ENCODE measurements at places on chromosomes 6 and 20.

DNA sequence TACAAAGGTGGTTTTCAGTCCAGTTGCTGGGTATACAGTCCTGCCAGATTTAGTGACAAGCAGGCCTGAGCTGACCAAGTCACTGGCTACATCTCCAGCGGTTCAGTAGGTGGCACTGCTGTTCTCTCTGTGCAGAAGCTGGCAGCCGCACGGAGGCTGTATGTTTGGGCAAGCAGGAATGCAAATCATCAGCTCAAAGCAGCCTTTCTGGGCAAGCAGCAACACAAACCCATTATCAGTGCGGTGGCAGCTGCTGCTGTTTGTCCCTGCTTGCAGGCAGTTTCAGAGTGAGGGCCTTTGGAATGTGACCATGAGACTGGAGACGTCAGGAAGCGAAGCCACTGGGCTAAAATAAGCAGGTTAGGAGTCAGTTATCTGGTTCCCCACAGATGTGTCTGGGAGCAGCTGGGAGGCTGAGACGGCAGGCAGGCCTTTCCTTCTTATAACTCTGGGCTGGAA is 72.5 kb downstream of the TXLNB start:
- H3K27me3 ChIP-seq, result no peaks in the 10 kb centered on the region
- peak overlapping the region; percentile 31 for H3K27ac ChIP-seq
- H3K4me3 ChIP-seq, result no peak overlapping the region
- peak; percentile 66 for DNase-seq
- no peaks in the 10 kb centered on the region for H3K36me3 ChIP-seq
- peaks cover 6% of the 10 kb centered on the region for H3K4me1 ChIP-seq

- H3K4me3 ChIP-seq, result no peak overlapping the region
- H3K27me3 ChIP-seq, result no peaks in the 10 kb centered on the region
- H3K36me3 ChIP-seq, result peaks cover 12% of the 10 kb centered on the region
Measured at GRCh38 chr6:45477790-45478189, 100.1 kb upstream of the SUPT3H start.

GRCh38 chr6:53391170-53391569 is 42.4 kb upstream of the ELOVL5 start:
- no peak for DNase-seq
- no peak overlapping the region for H3K27ac ChIP-seq
- no peaks in the 10 kb centered on the region for H3K4me1 ChIP-seq
- H3K36me3 ChIP-seq, result no peaks in the 10 kb centered on the region

DNA sequence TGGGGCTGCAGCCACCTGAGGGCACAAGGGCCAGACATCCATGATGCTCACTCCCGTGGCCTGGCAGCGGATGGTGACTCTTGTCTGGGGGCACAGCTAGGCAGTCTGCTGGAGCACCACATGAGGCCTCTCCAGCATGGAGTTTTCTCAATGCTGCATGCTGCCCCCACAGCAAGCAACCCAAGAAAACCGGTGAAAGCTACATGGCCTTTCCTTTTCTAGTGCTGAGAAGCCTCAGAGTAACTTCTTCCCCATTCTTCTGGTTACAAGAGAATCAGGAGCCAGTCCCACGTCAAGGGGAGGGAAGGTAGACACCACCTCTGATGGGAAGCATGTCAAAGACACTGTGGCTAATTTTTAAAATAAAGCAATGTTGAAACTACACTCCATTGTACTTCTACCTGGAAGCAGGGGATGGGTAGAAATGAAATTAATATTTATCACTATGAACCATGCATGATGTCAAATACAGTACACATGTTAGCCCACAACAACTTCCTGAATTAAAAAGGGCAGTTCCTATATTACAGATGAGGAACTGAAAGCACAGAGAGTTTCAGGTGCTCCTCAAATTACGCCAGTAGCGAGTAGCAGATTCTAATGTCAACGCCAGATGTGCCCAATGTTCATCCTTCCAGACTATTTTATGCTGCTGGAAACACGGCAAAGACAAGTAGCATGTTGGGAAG is 101.5 kb downstream of the LAMP5 start:
- H3K4me3 ChIP-seq, result no peak overlapping the region
- no peak for DNase-seq
- no peaks in the 10 kb centered on the region for H3K36me3 ChIP-seq
- H3K27me3 ChIP-seq, result peaks cover 26% of the 10 kb centered on the region
- peaks cover 6% of the 10 kb centered on the region for H3K4me1 ChIP-seq

DNA sequence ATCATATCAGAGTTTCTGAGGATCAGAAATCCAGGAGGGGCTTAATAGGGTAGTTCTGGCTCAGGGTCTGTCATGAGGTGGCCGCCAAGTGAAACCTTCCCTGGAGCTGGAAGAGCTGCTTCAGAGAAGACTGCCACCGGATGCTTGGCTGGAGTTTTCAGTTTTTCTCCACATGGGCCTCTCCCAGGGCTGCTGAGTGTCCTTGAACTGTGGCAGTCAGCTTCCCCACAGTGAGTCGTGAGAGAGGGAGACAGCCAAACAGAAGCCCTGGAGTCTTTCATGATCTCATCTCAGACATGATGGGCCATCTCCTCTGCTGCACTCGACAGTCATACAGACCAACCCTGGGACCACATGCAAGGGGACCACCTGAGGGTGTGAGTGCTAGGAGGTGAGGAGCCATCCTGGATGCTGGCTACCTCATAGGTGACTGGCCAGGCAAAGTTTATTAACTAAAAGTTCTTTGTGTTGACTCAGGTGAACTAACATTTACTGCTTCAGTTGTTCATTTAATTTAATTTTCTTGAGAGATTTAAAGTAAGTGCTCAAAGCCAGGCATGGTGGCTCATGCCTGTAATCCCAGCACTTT is 71.5 kb downstream of the SHLD1 start:
- no peak overlapping the region for H3K27ac ChIP-seq
- no peaks in the 10 kb centered on the region for H3K36me3 ChIP-seq
- DNase-seq, result peak; percentile 45
- H3K4me1 ChIP-seq, result no peaks in the 10 kb centered on the region
- H3K4me3 ChIP-seq, result no peak overlapping the region
- no peaks in the 10 kb centered on the region for H3K27me3 ChIP-seq

DNA sequence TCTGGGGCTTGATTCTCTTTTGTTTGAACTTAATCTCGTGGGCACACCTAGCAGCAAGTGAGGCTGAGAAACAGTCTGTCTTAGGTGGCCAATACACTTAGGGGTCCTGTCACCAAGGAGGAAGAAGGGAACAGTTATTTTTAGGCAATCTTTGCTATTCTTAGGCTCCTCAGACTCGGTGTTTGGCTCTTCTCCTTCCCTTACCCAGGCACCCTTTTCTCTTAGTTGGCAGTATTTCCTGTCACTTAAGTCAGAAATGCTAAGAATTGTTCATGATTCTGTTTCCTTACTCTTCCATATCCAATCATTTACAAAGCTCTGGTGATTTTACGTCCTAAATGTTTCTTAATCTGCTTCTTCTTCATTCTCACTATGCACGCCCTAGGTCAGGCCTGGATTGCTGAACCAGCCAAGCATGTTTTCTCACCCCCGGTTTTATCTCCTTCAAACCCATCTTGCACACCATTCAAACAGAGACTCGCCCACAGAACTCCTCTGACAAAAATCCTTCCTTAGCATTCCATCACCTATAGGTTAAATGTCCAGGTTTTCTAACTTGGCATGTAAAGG is 45.2 kb upstream of the TMEM217 start:
- peaks cover 31% of the 10 kb centered on the region for H3K36me3 ChIP-seq
- peaks cover 1% of the 10 kb centered on the region for H3K4me1 ChIP-seq
- H3K4me3 ChIP-seq, result no peak overlapping the region
- no peaks in the 10 kb centered on the region for H3K27me3 ChIP-seq
- H3K27ac ChIP-seq, result no peak overlapping the region

DNA sequence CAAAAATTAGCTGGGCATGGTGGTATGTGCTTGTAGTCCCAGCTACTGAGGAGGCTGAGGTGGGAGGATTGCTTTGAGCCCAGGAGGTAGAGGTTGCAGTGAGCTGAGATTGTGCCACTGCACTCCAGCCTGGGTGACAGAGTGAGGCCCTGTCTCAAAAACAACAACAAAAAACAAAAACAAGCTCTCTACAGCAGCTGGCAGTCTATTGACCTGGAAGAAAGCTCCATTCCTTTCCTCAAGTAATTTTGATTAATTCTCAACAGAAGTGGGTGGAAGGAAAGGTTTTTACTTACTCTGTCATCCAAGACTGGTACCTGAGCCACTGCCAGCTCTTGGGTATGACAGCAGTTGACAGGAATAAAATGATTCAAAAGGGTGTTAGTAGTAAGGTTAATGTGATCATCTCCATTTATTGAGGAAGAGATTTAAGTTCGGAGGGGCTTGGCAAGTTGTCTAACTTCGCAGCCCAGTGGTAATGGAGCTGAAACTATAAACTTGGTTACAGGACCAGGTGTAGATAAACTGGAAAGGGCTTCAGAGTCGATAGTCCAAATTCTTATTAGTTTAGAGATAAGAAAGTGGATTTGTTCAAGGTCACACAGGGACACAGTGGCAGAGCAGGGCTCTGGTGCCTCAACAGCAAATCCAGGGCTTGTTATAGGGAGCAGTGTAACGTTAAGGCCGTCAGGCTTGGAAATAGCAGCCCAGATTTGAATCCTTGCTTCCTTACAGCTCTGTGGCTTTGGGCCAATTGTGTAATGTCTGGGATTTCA is 14.8 kb downstream of the SRSF3 start:
- H3K4me1 ChIP-seq, result peaks cover 27% of the 10 kb centered on the region
- H3K36me3 ChIP-seq, result peaks cover 71% of the 10 kb centered on the region
- H3K27me3 ChIP-seq, result no peaks in the 10 kb centered on the region
- no peak for DNase-seq

- no peak for DNase-seq
- no peaks in the 10 kb centered on the region for H3K27me3 ChIP-seq
- no peaks in the 10 kb centered on the region for H3K4me1 ChIP-seq
Measured at GRCh38 chr6:99151634-99152346, 197.7 kb downstream of the FAXC start.

GRCh38 chr20:16528078-16528477 is 45.2 kb downstream of the KIF16B start:
- no peaks in the 10 kb centered on the region for H3K36me3 ChIP-seq
- peak; percentile 72 for DNase-seq
- H3K4me3 ChIP-seq, result peak overlapping the region; percentile 23
- peaks cover 30% of the 10 kb centered on the region for H3K4me1 ChIP-seq
- peak overlapping the region; percentile 86 for H3K27ac ChIP-seq

GRCh38 chr6:7446619-7447325 is 57.2 kb downstream of the RIOK1 start:
- no peaks in the 10 kb centered on the region for H3K27me3 ChIP-seq
- H3K36me3 ChIP-seq, result no peaks in the 10 kb centered on the region
- peak; percentile 66 for DNase-seq
- peaks cover 22% of the 10 kb centered on the region for H3K4me1 ChIP-seq
- no peak overlapping the region for H3K27ac ChIP-seq
- H3K4me3 ChIP-seq, result no peak overlapping the region

GRCh38 chr6:140641412-140641811 is 1267.0 kb upstream of the CITED2 start:
- H3K4me3 ChIP-seq, result no peak overlapping the region
- H3K36me3 ChIP-seq, result no peaks in the 10 kb centered on the region
- no peak for DNase-seq
- no peaks in the 10 kb centered on the region for H3K27me3 ChIP-seq
- no peak overlapping the region for H3K27ac ChIP-seq

- peak; percentile 86 for DNase-seq
- H3K27me3 ChIP-seq, result no peaks in the 10 kb centered on the region
- peak overlapping the region; percentile 70 for H3K4me3 ChIP-seq
- no peaks in the 10 kb centered on the region for H3K36me3 ChIP-seq
- H3K4me1 ChIP-seq, result peaks cover 6% of the 10 kb centered on the region
Measured at GRCh38 chr6:27617700-27618689, 145.1 kb upstream of the ZNF184 start.

DNA sequence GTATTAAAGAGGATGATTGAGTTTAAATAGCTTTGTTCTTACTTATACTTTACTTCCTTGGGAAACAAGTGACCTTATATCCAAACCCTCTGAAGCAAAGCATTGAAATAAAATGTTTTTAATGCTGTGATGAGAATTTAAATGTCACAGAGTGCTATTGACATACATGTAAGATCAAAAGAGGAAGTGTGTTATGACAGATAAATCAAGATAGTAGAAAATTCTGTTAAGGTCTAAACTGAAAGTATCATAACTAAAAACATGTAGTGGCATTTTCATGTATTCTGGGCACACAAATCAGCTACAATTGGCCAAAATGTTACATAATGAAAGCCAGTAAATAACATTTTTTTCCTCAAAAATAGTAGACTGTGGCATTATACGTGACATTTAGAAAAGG is 318.0 kb downstream of the GRIK2 start:
- H3K27ac ChIP-seq, result no peak overlapping the region
- H3K4me3 ChIP-seq, result no peak overlapping the region
- no peaks in the 10 kb centered on the region for H3K27me3 ChIP-seq
- no peak for DNase-seq
- H3K4me1 ChIP-seq, result no peaks in the 10 kb centered on the region
- no peaks in the 10 kb centered on the region for H3K36me3 ChIP-seq

- no peaks in the 10 kb centered on the region for H3K27me3 ChIP-seq
- H3K4me1 ChIP-seq, result peaks cover 41% of the 10 kb centered on the region
- H3K36me3 ChIP-seq, result no peaks in the 10 kb centered on the region
- DNase-seq, result no peak
- H3K4me3 ChIP-seq, result no peak overlapping the region
Measured at GRCh38 chr20:53870426-53871315, 199.7 kb downstream of the BCAS1 start.

- no peak for DNase-seq
- H3K27ac ChIP-seq, result no peak overlapping the region
- H3K4me1 ChIP-seq, result peaks cover 14% of the 10 kb centered on the region
- peaks cover 9% of the 10 kb centered on the region for H3K27me3 ChIP-seq
- no peak overlapping the region for H3K4me3 ChIP-seq
- H3K36me3 ChIP-seq, result no peaks in the 10 kb centered on the region
Measured at GRCh38 chr20:1263853-1264252, 2.2 kb upstream of the SNPH start.

DNA sequence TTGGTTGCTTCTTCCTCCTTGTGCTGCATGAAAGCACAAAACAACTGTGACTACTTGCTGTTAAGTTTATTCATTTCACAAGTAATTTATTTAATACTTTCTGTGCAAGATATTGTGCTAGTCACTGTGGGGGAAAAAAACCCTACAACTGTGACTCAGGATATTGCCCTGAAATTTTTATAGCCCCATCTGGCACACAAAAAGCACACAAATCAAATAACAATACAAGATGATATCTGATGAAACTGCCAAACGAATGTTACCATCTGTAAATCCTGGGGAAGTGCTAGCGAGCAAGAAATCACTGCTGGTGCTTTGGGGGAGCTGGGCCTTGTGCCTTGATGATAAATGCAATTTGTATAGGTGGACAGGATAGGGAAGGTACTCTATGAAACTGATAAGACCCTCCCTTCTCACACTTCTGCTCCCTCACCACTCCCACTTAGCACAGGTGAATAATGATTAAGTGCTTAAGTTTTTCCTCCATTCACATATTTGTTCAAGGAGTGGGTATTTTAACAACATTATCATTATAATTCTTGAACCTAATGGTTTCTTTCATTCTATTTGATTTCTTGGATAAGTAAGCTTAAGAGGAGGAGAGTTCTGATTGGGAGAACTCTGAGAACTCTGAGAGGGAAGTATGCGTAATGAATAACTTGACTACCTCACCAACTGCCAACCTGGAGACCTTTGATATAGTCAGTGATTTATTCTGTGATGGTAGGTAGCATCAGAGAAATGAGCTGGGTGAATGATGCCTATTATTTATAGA is 115.3 kb downstream of the RTN4IP1 start:
- no peak overlapping the region for H3K27ac ChIP-seq
- peaks cover 32% of the 10 kb centered on the region for H3K4me1 ChIP-seq
- H3K4me3 ChIP-seq, result no peak overlapping the region
- no peaks in the 10 kb centered on the region for H3K36me3 ChIP-seq

- H3K4me1 ChIP-seq, result no peaks in the 10 kb centered on the region
- no peak overlapping the region for H3K4me3 ChIP-seq
- no peak for DNase-seq
Measured at GRCh38 chr6:39021041-39021440, 27.5 kb upstream of the GLP1R start.

Measured in osteoblast (primary cell).